ENCODE measurements at places on chromosomes 11 and 22. TPM values are rescaled to one million over a fixed set of nuclear protein-coding genes. Genes with fewer than 3 reads are reported as not detected.

- DNase-seq: no peak
Measured at GRCh38 chr11:79081471-79082031, 359.3 kb downstream of the TENM4 start.

GAB4 gene
- not detected for total RNA-seq

DNA sequence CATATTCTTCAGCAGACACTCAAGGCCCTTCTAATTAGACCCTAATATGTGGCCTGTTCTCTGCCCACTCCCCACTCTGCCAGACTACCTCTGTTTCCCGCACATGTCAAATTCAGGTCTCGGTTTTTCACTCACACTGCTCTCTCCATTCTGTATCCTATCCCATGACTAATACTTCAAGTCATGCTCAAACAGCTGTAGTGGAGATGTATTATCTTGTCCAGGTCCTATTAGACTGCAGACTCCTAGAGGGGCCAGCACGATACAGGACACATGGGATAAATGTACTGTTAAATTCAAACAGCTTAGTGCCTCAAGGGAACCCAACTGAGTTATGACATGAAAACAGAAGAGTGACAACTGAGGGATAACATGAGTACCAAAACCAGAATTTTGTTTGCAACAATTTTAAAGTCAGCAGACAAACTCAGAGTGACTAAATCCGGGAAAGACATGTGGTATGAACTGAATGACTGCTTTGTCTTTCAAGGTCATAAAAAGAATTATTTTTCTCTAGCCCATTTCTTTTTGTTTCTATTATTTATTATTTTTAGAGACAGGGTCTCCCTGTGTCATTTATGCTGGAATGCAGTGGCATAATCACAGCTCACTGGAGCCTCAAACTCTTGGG is 20.5 kb downstream of the ATP6V1E1 start:
- no peak for DNase-seq

- no peak for DNase-seq
Measured at GRCh38 chr11:107329164-107329563, 128.5 kb downstream of the CWF19L2 start.

SHISA8 gene
- not detected for total RNA-seq

CLCF1 gene
- 1.6 TPM for total RNA-seq

PTPRJ gene
- 2.0 TPM for total RNA-seq

DNA sequence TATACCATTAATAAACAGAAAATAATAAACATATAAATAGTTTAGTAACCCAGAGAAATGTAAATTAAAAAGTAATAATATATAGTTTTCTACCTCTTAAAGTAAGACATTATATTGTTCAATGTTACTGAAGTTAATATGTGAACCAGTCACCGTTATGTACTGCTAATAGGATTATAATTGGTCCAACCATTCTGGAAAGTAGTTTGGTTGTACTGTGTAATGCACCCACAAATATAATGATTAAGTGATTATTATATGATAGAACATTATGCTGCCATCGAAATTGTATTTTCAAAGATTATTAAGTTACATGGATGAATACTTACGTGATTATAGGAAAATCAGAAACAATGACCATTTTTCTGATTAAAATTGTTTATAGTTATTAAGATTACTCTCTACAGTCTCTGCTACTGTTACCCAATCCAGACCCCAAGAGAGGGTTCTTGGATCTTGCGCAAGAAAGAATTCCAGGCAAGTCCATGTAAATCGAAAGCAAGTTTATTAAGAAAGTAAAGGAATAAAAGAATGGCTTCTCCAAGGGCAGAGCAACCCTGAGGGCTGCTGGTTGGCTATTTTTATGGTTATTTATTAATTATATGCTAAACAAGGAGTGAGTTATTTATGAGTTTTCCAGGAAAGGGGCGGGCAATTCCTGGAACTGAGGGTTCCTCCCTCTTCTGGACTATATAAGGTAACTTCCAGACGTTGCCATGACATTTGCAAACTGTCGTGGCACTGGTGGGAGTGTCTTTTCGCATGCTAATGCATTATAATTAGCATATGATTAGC is 50.1 kb downstream of the ACER3 start:
- no peak for DNase-seq

- DNase-seq: no peak
Measured at GRCh38 chr11:77109236-77110019, 6.8 kb downstream of the OMP start.

GRCh38 chr11:73461335-73461840 is 85.2 kb downstream of the RELT start:
- no peak for DNase-seq

DNA sequence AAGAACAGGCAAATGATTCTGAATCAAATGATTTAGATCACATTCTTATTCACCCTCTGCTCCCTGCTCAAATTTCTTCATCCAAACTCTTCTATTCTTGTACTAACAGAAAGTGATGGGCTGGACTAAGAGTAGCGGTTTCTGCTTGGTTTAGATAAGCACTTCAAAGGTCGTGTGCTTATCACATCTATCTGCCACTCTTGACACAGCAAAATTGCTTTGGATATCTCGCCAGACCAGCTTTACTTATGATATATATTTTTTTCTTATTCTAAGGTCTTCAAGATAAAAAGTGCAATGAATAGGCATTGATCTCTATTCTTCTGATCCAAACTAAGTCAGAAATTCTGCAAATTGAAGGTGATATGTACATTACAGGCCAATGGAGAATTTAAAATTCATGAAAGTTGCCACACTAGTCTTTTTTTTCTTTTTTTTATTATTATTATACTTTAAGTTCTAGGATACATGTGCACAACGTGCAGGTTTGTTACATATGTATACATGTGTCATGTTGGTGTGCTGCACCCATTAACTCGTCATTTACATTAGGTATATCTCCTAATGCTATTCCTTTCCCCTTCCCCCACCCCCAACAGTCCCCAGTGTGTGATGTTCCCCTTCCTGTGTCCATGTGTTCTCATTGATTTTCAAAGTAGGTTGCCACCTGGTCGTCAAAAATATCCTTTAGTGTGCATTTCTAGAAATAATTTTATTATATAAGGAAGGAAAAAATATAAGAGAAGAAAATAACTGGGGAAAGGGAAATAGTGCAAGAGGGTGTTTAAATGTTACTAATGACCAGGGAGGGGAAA is 1941.0 kb upstream of the RAG2 start:
- no peak for DNase-seq

SLC25A18 gene
- total RNA-seq: not detected

DNA sequence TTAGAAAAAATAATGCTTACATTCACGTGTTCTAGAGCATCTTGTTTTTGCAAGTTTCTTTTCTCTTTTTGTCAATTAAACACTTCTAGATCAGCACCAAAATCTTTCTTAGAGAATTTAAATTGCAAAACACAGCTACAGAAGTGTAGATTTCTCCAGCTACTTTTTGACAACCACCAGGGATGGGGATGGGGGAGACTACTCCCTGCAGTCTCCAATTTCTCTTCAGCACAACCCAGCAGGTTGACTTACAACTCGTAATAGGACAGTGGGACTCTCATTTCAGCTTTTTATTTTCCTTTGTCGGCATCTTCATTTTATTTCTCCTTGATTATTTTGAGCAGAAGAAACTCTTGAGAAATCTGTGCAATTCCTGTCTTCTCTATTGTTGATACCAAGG is 441.2 kb downstream of the LRRC4C start:
- DNase-seq: no peak

PATE2 gene
- not detected for total RNA-seq

DNA sequence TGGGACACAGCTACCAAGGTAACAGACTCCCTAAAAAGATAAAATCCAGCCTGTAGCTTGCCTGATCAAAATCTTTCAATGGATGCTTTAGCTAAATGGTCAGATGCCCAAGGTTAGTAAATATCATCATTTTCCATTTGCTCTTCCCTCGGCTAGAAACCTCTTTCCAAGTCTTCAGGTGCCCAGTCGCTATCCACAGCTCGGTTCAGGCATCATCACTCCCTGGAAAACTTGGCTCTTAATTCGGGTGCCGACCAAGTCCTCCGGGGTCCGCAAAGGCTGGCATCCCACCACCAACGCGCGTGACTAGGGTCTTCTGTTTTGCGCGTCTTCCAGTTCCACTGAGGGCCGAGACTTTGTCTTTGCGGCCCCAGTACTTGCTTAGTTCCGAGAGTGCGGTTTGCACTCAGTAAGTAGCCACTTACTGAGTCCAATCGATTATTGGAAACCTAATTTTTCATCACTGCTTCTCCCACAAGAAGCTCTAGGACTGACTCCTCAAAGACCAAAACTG is 44.3 kb downstream of the OR4D9 start:
- no peak for DNase-seq

DNA sequence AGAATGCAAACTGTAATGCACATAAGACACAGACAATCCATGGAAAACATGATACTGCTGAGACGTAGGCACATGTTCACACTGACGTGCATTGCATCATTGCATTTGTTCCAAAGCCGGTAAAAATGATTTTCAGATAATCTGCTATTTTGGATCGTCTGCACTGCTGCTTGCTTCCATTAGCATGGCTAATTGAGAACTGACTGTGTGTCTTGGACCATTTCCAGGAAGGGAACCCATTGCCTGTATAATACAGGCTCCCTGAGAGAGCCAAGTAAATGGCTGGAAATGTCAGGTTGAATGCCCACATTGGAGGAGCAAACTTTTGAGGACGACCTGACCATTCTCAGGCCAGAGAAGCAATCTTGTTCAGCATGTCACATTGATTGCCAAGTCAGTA is 304.8 kb downstream of the ST3GAL4 start:
- DNase-seq: no peak

TRIM21 gene
- 39.4 TPM for total RNA-seq

PLEKHA7 gene
- 0.20 TPM for total RNA-seq

DNA sequence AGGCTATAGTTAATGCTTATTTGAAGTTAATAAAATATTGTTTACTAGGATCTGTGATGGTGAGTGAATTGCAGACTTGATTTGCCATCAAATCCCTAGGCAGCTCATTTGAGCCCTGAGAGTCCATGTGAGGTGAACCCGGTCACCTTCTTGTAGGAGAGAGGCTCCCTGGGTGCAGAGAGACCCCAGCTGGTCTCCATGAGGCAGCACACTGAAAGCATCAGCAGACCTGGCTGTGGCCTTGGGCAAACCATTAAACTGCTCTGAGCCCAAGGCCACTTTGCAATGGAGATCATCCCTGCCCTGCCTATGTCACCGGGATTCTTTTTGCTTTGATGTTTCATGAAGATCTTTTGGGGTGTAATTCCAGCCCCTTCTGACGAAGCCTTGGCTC is 125.2 kb downstream of the MICAL2 start:
- DNase-seq: no peak

- no peak for DNase-seq
Measured at GRCh38 chr11:31822175-31822926, 11.2 kb upstream of the PAX6 start.

- DNase-seq: peak; percentile 20
Measured at GRCh38 chr11:122108192-122108799, 7.7 kb downstream of the BLID start.

DNA sequence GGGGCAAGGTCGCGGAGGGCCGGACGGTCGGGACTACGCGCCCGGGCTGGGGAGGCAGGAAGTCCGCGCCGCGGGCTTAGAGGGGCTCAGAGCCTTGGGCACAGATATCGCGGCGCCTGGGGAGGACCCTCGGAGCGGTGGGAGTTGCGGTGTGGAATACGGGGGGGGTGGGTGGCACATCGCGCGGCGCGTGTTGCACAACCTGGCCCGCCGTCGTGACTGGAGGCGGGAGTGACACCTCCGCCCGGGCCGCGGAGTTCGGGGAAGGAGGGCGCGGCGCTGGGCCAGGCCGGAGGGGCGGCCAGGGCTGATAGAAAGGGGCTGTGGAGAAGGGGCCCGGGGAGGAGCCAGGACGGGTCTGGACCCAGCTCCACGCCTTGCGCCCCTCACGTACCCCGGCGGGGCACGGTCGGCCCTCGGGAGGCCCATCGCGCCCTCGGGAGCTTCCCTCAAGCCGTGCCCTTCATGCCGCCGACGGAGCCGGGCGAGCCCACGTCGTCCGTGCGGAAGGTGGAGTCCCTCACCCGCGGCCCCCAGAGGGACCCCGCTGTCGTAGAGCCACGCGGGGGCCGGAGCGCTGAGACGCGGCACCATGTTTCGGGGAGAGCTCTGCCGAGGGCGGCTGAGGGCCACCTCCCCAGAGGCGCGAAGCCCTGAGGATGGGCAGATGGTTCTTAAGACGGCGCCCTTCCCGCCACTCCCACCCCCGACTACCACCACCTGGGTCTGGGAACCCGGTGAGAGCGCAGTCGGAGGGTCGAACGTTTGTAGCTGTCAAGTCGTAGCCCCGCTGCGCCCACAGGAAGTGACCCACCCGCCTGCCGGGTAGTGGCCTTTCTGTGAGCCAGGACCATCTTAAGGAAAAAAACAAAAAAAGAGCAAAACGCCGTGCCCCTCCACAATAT is 729 bp downstream of the IL17RA start:
- no peak for DNase-seq

GRCh38 chr11:72813740-72814285 is 398 bp upstream of the ATG16L2 start:
- peak; percentile 85 for DNase-seq

OR51E2 gene
- total RNA-seq: not detected

CPT1A gene
- 18.8 TPM for total RNA-seq

- DNase-seq: no peak
Measured at GRCh38 chr11:128374026-128374425, 213.3 kb downstream of the ETS1 start.

- DNase-seq: no peak
Measured at GRCh38 chr11:92751594-92751993, 217.9 kb upstream of the MTNR1B start.

CCDC87 gene
- total RNA-seq: 0.32 TPM

DNA sequence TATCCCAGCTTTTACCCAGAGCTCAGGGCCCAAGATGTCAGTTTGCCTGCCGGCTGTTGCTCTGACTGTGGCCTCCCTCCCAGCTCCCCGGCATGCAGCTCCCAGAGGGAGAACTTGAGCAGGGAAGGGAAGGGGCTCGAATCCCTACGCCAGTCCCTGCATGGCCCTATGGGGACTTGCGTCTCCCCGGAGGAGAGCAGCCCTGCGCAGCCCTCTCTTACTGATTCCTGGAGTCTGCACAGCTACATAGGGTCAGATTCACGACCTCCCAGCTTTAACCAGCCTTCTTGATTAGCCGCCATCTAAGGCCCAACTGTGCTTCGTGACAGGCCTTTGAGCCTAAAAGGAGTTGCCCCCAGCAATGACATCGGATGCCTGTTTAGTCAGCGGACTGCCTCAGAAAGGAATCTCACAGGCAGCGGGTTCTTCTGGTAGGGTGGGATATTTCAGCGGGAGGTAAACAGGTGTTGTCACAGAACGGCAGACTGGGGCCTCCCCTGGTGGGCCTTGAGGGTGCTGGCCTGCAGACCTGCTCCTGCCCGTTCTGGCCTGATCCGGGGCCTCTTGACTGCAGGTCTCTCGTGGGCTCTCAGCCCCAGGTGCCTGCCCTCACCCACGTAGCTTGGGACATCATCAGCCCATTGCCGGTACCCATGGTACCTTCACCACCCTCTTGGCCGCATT is 43.8 kb upstream of the KCNQ1OT1 start:
- DNase-seq: no peak

CBLIF gene
- not detected for total RNA-seq

- no peak for DNase-seq
Measured at GRCh38 chr11:1939006-1939625, 8.0 kb upstream of the MRPL23 start.

- no peak for DNase-seq
Measured at GRCh38 chr11:44940404-44940803, 10.3 kb downstream of the TP53I11 start.

- DNase-seq: no peak
Measured at GRCh38 chr11:8777907-8778767, 95.5 kb downstream of the RPL27A start.
